ENCODE measurements at places on chromosomes 6 and 20. TPM values are rescaled to one million over a fixed set of nuclear protein-coding genes. Genes with fewer than 3 reads are reported as not detected.
A peak's percentile ranks its signal among the peaks of the same experiment; 100 is the strongest.

GRCh38 chr20:32248043-32248442 lies 29.4 kb upstream of the KIF3B start:
- DNase-seq = no peak

GRCh38 chr6:109373762-109374161 lies 8.5 kb downstream of the CD164 start:
- DNase-seq = no peak

GRCh38 chr6:136226027-136226673 lies 24.0 kb downstream of the MTFR2 start:
- DNase-seq = peak; percentile 20

DNA sequence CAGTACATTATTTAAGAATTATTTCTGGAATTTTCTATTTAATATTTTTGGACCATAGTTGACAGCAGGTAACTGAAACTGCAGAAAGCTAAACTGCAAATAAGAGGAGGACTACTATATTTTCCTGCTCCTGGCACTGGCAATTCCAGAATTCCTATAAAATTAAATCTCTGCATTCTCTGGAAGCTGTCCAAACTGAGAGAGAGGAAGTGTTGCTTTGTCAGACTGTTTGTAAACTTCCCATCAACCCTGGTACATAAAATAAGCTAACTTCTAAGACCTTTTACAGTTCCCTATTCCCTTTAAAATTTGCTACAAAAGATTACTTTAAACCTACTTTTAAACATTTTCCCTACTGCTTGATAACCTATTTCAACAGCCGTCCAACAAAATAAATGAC lies 196.1 kb upstream of the RUNX2 start:
- no peak for DNase-seq

DNA sequence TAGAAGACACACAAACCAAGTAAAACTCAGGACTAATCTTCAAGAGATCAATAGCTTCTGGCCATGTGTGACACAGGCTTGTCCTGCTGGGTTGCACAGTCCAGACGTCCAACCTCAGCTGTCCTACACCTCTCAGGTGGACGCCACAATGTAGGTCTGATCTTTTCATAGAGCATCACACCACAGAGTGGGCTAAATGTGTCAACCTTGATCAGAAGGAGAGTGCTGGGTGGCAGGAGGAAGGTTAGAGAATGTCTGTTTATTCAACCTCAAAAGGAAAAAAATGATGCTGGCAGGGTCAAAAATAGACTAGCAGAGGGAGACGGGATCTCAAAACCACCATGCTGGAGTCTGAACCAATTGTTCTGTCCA lies 41.7 kb downstream of the GFOD1 start:
- no peak for DNase-seq

GRCh38 chr20:62061851-62062423 lies 3.7 kb downstream of the TAF4 start:
- DNase-seq = no peak

- DNase-seq = no peak
These were observed 5.9 kb downstream of the TBX18 start for GRCh38 chr6:84758486-84758885.

GRCh38 chr6:111982681-111983080 lies 71.2 kb upstream of the CCN6 start:
- DNase-seq = no peak

DNA sequence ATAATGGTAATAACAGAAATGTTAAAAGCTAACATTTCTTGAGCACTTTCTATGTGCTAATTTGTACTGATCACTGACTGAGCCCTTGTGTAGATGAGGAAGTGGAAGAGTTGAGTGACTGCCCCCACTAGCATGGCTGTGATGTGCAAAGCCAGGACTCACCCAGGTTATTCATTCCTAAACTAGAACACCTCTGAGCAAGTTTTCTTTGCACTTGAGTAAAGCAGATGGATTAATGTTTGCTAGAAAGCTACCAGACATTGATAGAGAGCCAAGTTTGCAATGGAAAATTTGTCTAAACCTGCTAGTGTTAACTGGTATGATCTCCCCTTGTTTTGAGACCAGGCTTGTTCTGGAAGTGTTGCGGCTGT lies 467.4 kb upstream of the PLCB4 start:
- no peak for DNase-seq

- DNase-seq = peak; percentile 61
These were observed 15.3 kb downstream of the ECHDC1 start for GRCh38 chr6:127328043-127328609.

GRCh38 chr6:66245231-66245630 lies 538.2 kb upstream of the EYS start:
- DNase-seq = no peak

- DNase-seq = no peak
These were observed 48.2 kb downstream of the MRPL14 start for GRCh38 chr6:44078827-44079671.

GRCh38 chr20:14921513-14921912 lies 584.1 kb upstream of the FLRT3 start:
- peak; percentile 42 for DNase-seq

- no peak for DNase-seq
These were observed 23.4 kb upstream of the PLN start for GRCh38 chr6:118524686-118525085.

DNA sequence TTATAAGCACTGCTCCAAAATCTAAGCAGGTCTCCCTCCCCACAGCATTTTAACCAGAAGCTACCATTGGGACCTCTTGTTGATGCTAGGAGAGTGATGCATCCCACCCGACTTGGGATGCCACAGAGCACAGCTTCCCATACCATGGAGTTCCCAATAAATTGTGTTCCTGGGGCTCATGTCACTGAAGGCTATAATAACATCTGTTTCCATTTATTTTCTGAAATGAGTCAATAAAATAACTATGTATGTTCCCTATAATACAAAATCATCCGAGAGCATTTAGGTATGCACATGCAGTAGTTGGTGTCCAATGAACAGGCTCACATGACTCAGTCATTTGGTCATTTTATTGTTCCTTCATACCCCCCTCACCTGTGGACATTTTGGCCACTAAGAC lies 204.2 kb downstream of the TBC1D7 start:
- DNase-seq = no peak

DNA sequence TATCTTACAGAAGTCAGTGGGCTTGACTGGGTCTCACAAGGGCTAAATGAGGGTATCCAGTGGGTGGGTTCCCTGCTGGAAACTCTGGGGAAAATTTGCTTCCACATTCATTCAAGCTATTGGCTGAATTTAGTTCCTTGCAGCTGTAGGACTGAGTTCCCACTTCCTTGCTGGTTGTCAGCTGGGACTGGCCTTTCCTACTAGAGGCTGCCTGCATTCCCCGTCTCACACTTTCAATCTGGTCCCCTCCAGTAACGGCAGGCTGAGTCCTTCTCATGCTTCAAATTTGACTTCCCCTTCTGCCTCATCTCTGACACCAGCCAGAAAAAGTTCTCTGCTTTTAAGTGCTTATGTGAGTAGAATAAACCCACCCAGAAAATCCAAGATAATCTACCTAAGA lies 4.4 kb downstream of the CSNK2A1 start:
- DNase-seq = no peak

DNA sequence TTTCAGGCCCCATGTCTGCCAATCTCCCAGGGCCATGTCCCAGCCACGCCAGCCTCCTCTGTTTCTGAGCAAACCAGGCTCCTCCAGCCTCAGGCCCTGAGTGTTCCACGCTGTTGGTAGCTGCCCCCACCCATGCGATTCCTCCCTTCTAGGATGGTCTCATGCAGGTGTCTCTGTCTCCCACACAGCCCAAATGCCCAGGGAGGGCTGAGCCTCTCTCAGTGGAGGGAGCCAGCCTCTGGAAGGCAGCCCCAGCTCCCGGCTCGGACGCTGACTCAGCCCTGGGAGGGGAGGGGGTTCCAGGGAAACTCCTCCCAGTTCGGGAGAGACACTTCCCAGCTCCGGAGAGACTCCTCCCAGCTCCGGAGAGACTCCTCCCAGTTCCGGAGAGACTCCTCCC lies 122.9 kb upstream of the AFDN start:
- no peak for DNase-seq

DNA sequence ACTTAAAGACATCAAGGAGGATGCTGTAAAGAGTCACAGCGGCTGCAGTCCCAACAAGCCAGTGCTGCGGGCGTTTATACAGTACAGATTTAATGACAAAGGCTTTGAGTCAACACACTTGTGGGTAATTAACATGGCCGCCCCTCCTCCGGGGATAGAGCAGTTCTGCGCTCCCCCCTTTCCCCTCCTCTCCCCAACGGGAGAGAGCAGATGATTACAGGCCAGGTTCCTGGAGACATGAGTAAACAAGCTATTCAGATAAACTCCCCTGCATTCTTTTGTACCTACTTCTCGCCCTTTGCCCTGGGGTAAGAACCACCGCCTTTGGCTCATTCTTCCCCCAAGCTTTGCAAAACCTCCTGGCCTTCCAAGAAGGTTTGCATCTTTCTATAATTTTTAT lies 23.6 kb upstream of the FABP7 start:
- DNase-seq = no peak

GRCh38 chr6:92708270-92708669 lies 711.1 kb downstream of the EPHA7 start:
- peak; percentile 6 for DNase-seq

DNA sequence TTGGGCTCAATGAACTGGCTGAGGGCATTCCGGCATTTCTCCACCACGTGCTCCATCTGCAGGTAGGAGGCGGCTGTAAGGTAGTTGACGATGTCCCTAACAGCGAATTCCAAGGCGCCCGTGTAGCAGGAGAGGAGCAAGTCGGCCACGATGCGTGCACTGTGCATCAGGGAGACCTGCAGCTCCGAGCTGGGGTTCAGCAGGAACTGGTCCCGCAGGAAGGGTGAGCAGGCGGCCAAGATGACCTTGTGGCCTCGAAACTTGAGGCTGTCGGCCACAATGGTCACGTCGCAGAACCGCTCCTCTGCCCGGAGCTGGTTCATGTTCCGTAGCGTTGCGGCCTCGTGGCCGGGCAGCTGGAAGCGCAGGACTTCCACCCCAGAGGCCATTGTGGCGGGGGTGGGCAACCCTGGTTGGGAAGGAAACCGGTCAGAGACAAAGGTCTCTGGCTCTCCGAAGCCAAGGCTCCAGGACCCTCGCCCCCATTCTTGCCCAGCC lies 920 bp downstream of the ZBTB12 start:
- no peak for DNase-seq

- DNase-seq = no peak
These were observed 104.5 kb downstream of the IBTK start for GRCh38 chr6:82143041-82143481.

DNA sequence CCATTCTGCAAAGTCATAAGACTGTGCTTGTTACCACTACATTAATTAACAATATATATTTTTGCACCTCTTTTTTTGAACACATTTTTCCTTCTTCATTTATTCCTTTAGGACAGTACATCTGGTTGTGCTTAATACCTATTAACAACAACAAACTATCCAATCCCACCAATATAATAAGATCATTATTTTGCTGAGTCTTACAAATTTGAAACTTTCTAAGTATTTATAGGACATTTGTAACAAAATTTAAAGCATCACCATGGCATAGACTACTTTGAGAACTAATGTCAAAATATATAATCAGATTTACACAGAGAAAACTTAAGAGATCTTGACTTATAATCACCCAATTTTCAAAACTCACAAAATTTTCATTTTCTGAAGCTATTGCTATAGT lies 47.9 kb downstream of the FILIP1 start:
- no peak for DNase-seq

DNA sequence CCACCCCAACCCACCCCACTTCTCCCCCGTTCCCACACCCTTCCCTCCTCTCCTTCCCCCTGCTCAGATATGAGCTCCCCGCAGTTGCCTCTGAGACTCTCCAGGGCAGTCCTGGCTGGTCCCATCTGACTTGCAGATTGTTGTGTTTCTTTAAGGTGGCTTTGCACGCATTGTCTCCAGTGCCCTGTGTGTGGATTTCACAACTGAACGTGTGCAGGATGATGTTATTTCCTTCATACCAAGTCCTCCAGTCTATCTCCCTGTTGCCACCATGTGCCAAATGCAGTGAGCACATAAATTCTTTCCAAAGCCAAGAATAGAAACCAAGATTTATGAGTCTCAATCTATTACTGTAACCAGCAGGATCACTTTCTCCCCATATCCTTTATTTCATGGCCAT lies 79.1 kb downstream of the TMEM242 start:
- no peak for DNase-seq

DNA sequence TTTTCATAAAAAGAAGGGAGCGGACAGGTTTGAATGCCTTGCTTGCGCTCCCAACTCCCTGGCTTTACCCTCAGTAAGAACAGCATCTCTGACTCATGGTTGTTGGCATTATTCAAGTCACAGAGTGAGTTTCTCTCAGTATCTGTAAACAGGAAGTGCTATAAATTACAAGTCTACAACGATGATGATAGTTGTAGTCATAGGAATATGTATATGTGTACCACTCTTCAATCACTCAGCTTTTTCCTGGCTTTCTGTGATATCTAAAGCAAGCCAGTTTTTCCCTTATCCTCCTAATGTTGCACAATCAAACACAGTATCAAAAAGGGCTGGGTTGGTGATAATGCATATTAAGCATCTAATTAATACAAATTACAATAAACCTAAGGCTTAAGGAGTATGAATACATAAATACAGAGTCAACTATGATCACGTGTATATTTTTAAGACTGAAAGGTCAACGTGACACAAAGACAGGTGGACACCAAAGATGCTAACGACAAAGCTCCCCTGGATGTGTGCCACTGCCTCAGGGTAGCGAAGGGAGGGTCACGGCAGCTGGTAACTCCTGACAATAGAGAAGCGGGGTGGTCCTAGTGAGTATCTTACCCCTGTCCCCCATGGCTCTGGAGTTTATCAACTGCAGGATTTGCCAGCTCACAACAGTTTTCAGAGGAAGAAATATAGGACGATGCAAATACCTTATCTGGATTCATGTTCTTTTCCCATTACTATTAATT lies 202.8 kb downstream of the BTBD9 start:
- peak; percentile 82 for DNase-seq

DNA sequence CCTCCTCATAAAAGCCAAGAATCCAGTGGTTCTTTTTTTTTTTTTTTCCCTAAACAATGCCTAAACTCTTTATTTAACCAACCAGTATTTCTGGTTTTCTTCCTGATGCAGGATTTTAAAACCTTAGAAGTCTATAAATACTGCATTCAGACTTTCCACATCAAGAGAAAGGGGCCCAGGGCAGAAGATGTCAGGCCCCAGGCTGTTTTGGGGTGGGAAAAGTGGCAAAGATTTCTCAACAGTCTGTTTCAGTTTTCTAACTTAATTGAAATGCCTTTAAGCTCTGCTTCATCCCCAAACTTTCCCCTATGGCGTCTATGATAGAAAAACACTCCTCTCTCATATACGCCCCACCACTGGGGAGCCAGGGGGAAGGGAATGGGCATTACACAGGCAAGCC lies 33.1 kb downstream of the QRSL1 start:
- DNase-seq = no peak

- peak; percentile 88 for DNase-seq
These were observed at the start of the genes TBC1D22B and TMEM217 for GRCh38 chr6:37257634-37258404. Gene TBC1D22B, plus strand, starts transcription at chr6:37257772. Its CDS starts 146 bp downstream, at chr6:37257918. Gene TMEM217, minus strand, starts transcription at chr6:37258144. Its CDS starts 39,114 bp downstream, at chr6:37219030.

GRCh38 chr20:51097351-51098120 lies 74.6 kb upstream of the KCNG1 start:
- no peak for DNase-seq

Gene APOM
- 3.0 TPM for polyA plus RNA-seq

Gene ENPP5
- 0.41 TPM for polyA plus RNA-seq

Gene RAET1L
- 1.9 TPM for polyA plus RNA-seq

Gene CDSN
- 1.4 TPM for polyA plus RNA-seq

Gene OARD1
- polyA plus RNA-seq = 25.2 TPM

Gene HCK
- not detected for polyA plus RNA-seq

Gene C6orf47
- polyA plus RNA-seq = 16.7 TPM

Gene PTCRA
- polyA plus RNA-seq = not detected

Gene CPNE5
- polyA plus RNA-seq = not detected

Gene SRMS
- 0.04 TPM for polyA plus RNA-seq

Gene THEMIS
- not detected for polyA plus RNA-seq

Gene C20orf202
- not detected for polyA plus RNA-seq

Gene CRISP3
- not detected for polyA plus RNA-seq

Gene HSPA1B
- polyA plus RNA-seq = 76.7 TPM

Gene FAM83C
- 2.3 TPM for polyA plus RNA-seq

Gene SCUBE3
- under 0.01 TPM for polyA plus RNA-seq

Gene PTK6
- polyA plus RNA-seq = 15.2 TPM

Measured in foreskin keratinocyte (primary cell).